Activated CD4-positive, alpha-beta T cell treated with anti-CD3 and anti-CD28 coated beads, Interleukin-2, amount 50 U/mL, for 1 hour (primary cell): ENCODE measurements at places on chromosomes 6 and 20.

GRCh38 chr6:15864038-15864707, 201.3 kb upstream of the DTNBP1 start:
- no peak for DNase-seq

GRCh38 chr6:4017058-4017739, 61.7 kb downstream of the FAM217A start:
- DNase-seq: no peak

- DNase-seq: no peak
These were observed 70.6 kb upstream of the CNR1 start for GRCh38 chr6:88236612-88237360.

DNA sequence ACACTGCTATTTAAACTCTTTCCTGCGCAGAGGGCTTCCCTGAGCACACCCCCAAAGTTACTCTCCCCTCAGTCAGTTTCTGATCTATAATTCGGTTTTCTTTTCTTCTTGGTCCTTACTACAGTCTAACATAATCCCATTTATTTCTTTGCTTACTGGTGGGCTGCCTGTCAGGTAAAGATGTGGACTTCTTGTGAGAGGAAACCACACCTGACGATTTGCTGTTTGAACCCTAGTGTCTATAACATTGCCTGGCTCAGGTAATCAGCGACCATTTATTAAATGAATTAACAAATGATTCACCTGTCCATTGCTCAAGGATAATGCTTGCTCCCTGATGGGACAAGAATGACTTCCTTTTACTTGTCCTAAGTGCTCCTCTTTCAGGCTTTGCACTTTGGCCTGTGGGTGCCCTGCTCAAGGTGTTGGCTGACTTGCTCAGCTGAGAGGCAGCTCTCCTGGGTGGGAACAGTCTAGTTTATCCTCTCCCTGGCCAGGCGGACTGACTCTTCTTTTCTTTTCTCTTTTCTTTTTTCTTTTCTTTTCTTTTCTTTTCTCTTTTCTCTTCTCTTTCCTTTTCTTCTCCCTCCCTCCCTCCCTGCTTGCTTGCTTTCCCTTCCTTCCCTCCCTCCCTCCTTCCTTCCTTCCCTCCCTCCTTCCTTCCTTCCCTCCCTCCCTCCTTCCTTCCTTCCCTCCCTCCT, 233.1 kb downstream of the BCAS1 start:
- DNase-seq: no peak

DNA sequence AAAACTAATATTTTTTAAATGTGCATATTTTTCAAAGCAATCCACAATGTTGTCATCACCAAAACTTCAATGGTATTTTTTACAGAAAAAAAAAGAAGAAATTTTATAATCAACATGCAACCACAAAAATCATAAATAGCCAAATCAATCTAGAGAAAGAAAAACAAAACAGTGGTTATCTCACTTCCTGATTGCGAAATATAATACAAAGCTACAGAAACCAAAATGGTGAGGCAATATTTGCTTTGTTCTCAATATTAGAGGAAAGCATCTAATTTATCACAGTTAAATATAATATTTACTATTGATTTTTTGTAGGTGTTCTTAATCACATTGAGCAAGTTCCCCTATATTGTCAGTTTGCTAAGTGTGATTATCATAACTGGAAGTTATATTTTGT, 720.7 kb upstream of the ADGRB3 start:
- no peak for DNase-seq

DNA sequence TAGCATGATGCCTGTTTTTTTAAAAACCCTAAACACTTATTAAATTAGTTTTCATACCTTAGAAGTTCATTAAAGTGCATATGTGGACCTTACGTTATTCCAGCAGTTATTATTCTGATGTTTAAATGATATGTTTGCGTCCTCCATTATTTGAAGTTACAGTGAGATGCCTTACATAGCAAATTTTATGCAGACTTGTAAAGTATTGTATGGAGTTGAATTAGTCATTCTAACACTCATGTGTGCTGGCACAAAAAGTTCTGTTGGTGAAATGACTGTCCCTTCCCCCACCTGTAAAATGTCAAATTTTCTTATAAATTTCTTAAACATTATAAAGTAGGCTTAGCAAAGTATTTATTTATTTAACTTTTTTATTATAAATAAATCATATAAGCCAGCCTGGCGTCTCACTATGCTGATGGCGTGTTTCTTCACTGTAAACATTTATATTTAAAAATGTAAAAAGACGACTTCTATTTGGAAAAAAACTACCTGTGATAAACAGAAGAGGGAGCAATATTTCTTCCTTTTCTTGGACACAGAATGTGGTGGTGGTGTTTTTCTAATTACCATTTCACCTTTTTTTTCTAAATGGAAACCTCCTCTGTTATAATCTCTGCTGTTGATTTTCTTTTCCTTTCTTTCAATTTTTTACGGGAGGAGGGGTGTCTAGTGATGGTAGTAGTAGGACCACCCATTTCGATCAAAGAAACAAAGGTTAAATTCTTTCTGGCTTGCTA, 155.4 kb downstream of the RFPL4B start:
- DNase-seq: no peak

DNA sequence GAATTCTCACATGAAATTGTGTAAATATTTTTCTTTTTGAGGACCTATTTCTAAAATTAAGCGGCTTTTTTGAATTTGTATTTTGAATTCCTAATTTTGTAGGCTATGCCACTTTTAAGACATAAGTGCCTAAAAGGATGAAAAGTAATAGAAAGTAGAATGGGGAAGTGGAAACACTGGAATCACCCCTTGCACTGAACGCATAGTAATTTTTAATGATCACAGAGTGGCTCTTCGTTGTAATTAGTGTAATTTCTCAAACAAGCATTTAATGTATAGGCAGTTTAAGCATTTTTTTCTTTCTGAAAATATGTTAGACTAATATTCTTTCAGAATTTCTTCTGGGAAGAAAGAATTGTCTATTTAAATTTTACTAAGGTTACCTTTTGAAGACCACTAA, 73.2 kb downstream of the ARID1B start:
- no peak for DNase-seq

GRCh38 chr20:14701326-14701725, 363.9 kb upstream of the FLRT3 start:
- no peak for DNase-seq

- DNase-seq: no peak
These were observed 80.7 kb upstream of the RIN2 start for GRCh38 chr20:19677336-19677735.

- no peak for DNase-seq
These were observed 27.7 kb downstream of the PTGIS start for GRCh38 chr20:49540232-49540620.

- no peak for DNase-seq
These were observed 152.7 kb downstream of the SH3BGRL2 start for GRCh38 chr6:79783670-79784394.

DNA sequence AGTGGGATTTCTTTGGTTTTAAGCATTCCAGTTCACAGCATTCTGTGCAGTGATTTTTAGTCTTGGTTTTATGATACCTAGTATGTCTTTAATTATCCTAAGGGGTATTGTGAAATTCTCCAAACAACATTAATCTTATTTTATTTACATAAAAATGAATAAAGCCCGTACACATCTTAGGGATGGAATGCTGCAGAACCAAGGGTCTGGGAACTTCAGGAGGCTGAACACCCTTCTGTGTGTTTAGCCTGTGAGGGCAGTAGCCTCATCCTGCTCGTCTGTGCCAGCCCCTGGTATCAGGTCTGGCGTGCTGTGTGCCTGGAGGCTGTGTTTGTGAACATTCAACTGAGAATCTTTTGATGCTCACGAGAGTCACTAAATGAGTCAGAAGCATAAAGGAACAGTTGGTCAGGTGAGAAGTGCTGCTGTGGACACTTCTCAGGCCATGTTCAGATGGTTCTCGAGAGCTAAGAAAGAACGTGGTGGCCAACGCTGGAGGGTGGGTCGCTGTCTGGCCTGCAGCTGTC, 25.2 kb upstream of the C20orf204 start:
- no peak for DNase-seq

DNA sequence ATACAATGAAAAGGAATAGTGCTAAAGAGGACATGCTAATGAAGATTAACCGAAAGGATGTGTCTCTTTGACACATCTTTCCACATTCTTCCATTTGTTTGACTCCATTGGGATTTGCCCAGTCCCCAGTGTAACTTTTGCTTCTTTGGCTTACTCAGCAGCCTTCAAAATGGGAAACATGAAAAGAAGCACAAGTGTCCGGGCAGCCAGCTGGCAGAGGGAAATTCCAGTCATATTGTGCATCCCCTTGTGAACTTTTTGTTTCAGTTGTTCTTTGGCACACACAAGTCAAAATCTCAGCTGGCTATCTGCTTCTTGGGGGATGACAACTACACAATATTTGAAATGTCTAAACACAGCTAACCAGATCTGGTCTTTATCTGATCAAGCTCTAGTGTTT, 157.4 kb downstream of the OGFRL1 start:
- DNase-seq: no peak

DNA sequence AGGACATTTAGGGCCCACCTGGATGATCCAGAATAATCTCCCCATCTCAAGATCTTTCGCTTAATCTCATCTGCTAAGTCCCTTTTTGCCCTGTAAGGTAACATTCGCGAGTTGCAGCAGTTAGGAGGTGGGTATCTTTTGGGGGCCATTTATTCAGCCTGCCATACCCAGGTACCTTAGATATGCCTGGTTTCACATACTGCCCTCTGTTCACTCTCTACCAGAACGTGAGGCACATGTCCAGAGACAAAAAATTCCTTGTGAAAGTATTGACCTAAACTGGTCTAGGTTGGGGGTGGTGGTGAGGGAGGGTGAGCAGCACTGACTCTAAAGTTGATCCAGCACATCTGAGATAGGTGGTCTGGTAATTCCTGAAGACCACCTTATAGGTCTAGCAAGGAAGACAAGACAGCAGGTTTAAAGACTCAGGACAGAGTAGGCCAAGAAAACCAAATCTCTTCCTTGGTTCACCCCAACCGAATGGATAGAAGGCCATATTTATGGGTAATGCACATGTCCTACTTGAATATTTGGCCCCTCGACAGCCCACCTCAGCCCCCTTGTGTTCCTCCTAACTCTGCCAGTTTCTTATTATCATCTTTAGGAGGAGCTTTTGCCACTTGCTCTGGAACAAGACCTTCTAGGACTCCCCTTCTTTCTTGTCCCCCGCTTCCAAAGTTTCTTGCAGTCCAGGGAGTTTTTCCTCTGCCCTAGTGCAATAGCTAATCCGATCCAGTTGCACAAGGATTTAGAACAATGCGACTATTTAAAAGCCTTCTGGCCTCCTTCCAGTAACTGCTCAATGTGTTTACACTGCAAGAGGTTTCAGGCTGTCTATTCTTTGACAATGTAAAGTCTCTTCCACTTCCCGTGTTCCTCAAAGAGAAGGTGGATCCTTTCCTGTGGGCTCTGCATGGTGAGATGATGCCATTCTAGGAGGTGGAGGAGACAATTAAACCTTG, 213.0 kb upstream of the LAMP5 start:
- DNase-seq: no peak

- no peak for DNase-seq
These were observed 69.7 kb downstream of the EFHC1 start for GRCh38 chr6:52489881-52490280.

GRCh38 chr6:21005816-21006570, 471.7 kb downstream of the CDKAL1 start:
- DNase-seq: no peak

GRCh38 chr20:57665589-57665971, 44.2 kb downstream of the PMEPA1 start:
- no peak for DNase-seq

DNA sequence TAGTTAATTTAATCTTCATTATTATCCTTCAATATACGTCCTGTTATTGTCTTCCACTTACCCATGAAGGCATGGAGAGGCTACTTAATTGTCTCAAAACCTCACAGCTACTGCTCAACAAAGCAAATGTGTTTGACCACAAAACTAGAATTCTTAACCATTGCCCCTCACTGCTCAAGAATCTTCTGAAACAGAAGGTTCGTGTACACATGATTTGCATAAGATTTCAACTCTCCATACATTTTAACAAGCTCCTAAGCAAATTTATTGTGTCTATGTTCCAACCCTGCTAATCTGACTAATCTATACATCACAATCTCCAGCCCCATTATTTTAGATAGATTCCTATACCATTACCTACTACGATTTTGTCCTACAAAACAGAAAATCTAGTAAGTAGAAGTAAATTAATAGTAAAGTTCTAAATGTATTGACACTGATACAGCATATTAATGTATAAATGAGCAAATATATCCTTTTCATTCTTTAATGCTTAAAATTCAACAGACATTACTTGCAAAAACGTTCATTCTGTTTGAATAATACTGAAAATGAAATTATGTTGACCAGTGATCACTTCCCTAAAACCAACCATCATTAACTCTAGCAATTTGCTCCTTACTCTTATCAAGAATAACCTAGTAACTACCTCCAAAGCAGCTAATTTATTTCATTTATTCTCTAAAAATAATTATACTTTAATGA, 89.7 kb upstream of the RNF217 start:
- DNase-seq: no peak

DNA sequence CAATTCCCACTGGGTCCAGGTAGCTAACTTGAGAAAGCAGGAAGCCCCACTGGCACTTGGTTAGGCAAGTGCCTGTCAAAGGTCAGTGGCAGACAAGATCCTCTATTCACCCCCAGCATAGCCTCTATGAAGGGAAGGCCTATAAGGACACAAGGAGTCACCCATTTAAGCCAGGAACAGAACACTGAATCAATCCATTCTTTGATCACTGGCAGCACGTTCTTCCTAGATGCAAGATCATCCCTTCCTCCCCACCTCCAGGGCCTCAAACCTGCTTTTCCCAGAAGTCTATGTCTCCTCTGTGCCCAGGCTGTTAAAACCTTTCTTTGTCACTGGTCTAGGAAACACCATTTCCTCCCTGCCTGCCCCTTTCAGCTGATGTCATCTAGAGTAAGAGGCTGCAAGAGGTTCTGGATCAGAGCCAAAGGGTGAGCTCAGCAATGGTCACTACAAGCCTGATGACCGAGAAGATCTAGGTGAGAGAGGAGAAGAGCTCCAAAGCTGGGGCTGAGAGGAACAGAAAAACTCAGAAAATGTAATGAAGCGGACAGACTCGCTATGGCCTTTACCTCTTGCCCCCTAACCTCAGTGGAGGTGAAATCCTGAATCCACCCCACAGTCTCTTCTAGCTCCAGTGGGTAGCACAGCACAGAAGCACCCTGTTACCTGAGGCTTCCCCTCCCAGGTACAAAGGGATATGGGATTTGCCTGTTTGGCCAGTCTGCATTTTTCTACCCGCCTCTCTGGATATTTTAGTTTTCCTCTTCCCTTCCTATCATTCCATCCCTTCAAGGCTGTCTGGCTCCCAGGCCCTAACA, 1.8 kb downstream of the GTPBP2 start:
- DNase-seq: no peak

GRCh38 chr20:42212391-42212790, 594.2 kb upstream of the CHD6 start:
- DNase-seq: no peak

DNA sequence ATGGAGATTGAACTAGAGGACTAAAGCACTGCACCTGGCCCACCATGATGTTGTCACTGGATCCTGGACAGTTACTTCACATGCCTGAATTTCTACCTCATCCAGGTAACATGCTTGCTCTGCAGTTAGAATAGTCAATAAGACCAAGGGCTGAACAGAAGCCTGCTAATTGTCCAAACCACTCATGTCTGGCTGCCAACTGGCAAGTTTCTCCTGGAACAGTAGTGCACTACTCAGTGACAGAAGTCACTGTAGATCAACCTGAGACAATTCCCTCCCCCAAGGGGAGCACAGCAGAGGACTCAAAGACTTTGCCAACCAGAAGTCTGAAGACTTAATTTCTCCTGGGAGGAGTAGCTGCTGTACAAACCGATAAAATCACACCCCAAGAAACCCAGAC, 454.6 kb upstream of the MARCKS start:
- DNase-seq: no peak
